ENCODE measurements at places on chromosomes 1 and 21.

DNA sequence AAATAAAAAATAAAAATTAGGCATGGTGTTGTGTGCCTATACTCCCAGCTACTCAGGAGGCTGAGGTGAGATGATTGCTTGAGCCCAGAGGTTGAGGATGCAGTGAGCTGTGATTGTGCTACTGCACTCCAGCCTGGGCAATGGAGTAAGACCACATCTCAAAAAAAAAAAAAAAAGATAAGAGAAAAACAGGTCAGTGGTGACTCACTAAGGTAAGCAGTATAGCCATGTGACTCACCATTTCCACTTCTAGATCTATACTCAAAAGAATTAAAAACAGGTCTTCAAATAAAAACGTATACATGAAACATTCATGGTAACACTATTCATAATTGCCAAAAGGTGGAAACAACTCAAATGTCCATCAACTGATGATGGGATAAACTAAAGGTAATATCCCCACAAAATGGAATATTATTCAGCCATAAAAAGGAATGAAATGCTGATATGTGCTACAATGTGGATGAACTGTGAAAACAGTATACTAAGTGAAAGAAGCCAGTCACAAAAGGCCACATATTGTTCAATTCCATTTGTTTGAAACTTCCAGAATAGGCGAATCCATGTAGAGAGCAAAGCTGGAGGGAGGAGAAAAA lies 75.1 kb downstream of the ZNF281 start:
- DNase-seq: no peak

DNA sequence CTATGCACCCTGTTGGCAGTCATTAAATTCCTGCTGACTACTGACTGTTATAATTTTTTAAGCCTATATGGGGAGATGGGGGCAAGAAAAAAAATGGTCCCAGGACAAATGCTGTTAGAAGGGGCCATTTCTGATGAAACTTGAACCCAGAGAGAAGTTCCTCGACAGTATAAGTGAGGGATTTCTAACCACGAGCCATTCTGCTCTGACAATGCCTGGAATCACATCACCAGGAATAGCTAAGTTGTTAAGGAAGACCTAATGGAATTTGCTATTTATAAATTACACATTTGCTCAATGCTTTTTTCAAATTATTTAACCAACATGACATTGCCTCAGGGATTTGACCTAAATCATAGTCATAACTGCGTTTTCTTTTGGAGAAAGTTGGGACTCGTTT lies 55.2 kb downstream of the LHX9 start:
- DNase-seq: no peak

DNA sequence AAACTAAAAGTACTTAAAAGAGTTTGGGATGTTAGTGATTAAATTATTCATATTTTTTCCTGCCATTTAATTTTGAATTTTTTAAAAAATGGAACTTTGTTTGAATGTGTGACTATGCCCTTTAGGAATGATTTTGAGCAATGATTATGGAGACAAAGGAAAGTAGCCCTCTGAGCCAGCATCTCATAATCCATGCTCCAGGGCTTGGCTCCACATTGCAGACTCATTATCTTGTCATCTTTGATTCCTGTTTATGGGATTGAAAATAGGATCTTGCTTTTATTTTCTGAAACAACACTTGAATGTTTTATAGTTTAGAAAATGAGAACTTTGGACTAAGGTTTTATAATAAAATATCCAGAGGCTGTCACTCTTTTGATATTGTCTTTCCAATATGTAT lies 14.5 kb downstream of the AXDND1 start:
- no peak for DNase-seq

DNA sequence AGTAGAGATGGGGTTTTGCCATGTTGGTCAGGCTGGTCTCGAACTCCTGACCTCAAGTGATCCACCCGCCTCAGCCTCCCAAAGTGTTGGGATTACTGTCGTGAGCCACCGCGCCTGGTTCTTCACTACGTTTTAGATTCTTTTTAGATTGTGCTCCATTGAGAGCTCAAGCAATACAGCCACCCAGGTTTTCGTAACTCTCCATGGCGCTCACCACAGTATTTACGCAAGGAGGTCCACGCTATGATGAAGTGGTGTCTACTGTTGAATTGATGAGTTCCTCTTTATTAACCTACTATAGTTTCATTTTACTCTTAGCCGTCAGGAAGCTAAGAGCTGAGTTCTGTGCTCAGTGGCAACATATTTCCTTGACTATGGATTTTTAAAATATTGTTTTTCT lies 1.8 kb upstream of the KIF1B start:
- DNase-seq: no peak

GRCh38 chr1:30342535-30343141 lies 380.7 kb downstream of the MATN1 start:
- DNase-seq: no peak

DNA sequence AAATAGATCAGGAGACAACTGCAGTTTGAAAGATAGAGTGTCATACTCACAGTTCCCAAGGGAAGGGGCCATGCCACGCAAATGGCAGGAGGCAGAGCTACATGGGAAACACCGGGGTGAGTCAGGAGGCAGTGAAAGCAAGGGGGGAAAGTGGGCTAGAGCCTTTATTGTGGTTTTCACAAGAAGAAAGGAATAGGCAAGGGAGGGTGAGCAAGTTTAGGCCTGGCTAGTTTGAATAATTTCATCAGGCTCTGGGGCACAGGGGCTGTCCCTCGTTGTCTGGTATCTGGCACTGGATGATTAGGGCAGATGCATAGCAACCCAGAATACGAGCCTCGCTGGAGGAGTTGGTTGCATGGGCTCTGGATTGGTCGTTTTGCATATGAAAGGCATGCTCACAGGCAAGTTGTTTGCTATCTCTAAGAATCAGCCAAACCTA lies 17.0 kb upstream of the ITLN2 start:
- no peak for DNase-seq

GRCh38 chr1:213523781-213524398 lies 463.9 kb upstream of the PROX1 start:
- DNase-seq: no peak

- no peak for DNase-seq
Measured at GRCh38 chr1:59110271-59110670, 186.6 kb upstream of the FGGY start.

DNA sequence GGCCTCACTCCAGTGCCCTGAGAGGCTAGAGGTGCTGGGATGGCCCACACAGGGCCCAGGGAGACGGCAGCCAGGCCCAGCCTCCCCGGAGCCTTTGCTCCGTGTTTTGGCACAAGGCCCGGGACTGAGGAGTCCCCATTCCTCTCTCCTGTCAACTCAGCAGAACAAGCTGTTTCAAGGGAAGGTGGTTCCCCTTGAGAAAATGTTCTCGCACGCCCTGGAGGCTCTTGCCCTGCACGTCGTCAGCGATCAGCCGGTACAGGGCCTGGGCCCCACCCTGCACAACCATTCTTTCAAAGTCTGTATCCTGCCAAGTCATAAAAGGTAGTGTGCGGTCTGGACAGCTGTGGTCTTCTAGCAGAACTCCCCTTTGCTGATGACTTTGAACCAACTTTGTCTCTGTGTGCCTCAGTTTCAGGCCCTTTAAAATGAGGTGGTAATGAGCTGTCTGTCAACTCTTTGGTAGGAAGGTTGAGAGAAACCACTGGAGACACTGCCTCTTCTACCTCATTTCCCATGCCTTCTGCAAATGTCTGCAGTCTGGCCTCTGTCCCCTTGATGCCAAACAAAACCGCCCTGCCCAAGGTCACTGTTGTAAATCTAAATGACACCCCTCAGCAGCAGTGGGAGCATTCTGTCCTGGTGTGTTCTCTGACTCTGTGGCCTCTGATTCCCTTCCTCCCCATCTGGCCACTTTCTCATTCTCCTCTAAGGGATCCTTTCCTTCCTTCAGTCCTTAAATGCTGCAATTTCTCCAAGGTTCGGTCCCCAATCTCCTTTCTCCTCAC lies 138.6 kb upstream of the JUN start:
- DNase-seq: no peak

DNA sequence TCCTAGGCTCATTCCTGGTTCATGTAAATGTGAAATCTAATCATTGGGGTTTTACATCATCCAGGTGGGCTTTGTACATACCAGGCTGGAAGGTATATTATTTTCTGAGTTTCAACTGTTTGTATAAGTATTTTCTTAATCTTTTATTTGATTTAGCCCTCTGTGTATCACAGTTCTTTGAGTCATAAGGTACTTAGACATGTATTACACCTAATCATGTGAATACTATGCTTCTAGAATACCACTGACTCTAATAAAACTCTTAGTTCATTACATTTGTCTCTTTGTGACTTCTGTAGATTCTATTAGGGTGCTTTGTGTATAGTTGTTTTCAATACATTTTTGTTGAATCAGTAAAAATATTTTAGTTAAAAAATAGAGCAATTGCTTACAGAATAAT lies 92.8 kb downstream of the ZFYVE9 start:
- DNase-seq: no peak

DNA sequence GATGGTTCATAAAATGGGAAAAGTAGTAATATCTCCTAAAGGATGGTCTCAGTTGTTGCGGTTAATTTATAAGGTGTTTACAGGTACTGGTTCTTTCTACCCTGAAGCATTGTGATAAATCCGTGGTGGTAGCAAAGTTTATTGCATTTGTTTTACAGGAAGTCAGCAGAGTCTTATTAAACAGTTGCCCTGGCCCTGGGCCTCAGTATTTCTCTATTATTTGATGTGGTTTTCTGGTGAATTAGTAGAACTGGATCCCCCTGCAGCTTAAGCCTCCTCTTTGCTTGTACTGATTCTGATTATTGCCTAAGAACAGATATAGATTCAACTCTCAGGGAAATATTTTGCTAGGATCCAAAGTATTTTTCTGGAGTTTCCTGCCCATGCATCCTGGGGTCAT lies 76.4 kb upstream of the CD55 start:
- DNase-seq: no peak

DNA sequence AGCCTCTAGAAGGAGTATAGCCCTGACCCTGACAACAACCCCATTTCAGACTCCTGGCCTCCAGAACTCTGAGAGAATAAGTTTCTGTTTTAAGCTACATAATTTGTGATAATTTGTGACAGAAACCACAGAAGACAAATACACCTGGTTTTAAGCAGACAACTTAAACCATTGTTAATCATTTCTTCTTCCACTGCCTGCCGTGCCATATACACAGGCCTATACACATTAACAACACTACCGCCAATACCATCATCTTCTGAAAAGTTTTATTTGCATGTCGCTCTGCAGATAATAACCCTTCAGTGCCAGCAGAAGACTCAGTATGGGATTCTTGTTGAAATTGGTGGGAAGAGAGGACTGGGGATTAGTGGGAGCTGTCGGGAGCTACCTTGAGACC lies 39.9 kb upstream of the KRTAP19-8 start:
- DNase-seq: no peak

DNA sequence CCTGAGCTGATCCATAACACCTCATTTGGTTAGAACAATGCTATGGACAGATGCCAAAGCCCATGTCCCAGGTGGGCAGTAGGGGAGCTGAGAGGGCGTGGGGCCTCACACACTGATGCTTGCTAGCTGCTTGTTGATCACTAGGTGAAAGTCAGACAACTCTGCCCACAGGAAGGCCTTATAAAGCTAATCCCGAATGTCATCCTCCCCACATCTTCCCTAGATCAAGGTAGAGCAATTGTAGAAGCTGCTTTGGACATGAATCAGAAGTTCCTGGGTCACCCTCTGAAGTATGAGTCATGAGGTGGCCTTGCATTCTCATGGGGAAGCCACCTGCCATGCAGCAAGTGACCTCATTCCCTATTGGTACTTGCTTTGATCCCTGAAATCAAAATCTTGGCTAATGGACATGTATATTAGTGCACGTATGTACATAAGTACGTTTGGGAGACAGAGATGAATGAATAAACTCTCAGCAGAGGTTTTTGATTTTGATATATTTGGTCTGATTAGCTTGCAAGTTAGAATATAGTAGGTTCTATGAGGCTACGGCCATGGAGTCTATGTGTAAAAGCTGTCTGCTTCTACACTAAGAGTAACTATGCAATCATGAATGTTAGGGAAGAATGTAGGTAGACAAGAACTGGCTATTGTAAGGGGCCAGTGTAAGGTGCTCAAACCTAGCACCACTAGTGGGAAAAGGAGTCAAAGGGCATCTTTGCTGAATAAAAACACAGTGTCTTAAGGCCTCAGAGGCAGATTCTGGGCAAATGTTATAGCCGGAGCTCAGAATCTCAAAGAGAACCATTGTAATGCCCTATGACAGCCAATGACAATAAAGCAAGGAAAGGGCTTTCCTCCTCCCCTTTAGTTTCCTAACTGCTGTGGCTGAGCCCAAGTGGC lies 52.6 kb downstream of the ABCA4 start:
- DNase-seq: no peak

DNA sequence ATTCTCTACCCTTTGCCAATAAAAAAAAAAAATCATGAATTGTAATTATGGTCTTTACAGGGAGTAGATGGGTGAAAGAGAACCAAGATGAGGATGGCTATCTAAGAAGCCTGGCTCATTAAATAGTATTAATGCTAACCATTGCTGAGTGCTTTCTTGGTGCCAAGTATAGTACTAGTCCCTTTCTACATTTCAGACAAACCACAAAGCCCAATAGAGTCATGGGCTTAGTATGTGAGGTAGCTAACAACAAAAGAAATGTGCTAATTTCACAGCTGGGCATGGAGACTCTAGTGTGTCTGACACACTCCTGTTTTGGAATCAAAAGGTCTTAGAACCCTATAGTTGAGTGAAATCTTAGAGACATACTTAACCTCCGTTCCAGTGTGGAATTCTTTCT lies 84.5 kb upstream of the ESRRG start:
- DNase-seq: no peak

DNA sequence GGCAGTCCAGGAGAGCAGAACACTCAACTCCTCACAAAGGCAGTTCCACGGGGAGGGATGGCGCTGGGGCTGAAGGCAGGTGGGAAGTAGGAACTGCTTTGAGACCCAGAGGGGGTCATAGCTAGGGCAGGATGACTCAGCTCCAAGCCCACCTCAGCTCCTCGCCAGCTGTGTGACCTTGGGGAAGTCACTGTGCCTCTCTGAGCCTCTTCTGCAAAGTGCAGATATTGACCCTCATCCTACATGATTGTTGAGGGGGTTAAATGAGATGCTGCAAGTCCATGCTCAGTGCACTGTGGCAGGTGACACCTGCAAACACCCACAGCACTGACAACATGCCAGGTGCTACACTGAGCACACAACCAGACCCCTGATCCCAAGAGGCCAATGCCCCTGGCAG lies 93.2 kb downstream of the LACTBL1 start:
- DNase-seq: no peak

- DNase-seq: no peak
Measured at GRCh38 chr1:170162459-170163246, 16.9 kb downstream of the NTMT2 start.

DNA sequence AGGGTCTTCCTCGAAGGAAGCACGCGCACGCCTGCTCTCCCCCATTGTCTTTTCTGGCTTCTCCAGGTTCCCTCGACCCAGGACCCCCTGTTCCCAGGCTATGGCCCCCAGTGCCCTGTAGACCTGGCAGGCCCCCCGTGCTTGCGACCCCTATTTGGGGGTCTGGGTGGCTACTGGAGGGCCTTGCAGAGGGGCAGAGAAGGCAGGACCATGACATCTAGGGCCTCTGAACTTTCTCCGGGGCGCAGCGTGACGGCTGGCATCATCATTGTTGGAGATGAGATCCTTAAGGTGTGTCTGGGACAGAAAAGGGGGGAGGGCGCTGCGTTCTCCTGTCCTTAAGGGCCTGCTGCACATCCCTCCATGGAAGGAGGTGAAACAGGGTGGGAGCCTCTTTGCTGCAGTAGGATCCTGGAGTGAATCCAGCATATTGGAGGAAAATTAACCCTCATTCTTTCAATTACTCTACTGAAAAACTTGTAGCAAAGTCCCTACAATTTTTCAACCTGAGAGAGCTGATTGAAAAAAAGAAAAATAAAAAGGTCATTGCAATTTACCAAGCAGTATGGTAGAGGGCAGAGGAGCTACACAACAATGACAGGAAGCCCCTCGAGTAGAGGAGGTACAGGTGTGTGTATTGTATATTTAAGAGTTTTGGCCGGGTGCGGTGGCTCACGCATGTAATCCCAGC lies 777 bp downstream of the FLAD1 start:
- no peak for DNase-seq

All from stimulated activated CD8-positive, alpha-beta memory T cell treated with anti-CD3 and anti-CD28 coated beads, Interleukin-12 subunit alpha, Interleukin-12 subunit beta, amount 100 ng/mL, for 1 hour (primary cell).